Stimulated activated CD4-positive, alpha-beta T cell treated with anti-CD3 and anti-CD28 coated beads, TNF-alpha, amount 100 ng/mL, for 24 hours (primary cell): ENCODE measurements at places on chromosomes 1 and 21.

DNA sequence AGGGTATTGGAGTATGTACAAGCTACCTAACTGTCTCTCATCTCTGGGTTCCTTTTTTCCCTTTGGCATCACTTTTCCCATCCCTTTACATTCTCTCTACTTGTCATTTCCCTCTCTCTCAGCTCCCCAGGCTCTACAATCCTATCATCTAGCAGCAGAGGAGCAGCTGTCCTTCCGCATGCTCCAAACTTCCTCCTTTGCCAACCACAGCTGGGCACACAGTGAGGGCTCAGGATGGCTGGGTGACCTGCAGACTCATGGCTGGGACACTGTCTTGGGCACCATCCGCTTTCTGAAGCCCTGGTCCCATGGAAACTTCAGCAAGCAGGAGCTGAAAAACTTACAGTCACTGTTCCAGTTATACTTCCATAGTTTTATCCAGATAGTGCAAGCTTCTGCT is 561 bp downstream of the CD1E start:
- DNase-seq = no peak

GRCh38 chr1:111334169-111334568 is 43.5 kb downstream of the CHIA start:
- DNase-seq = no peak

GRCh38 chr1:183546427-183546826 is 43.8 kb downstream of the NCF2 start:
- no peak for DNase-seq

DNA sequence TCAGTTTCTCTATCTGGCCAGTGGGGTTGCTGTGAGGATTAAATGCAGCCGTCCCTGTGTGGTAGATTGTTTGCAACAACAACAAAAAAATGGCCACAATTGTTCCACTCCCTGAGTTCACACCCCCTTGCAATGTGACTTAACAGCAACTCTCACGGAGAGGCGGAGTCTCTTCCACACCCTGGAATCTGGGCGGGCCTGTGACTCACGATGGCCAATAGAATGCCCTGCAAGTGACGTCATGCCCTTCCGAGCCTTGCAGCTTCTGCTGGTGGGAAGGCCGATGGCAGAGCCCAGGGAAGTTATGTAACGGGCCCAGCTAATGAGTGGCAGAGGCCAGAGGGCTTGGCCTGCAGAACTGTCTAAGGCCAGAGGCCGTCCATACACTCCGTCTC is 87.9 kb downstream of the RIPK4 start:
- DNase-seq = no peak

DNA sequence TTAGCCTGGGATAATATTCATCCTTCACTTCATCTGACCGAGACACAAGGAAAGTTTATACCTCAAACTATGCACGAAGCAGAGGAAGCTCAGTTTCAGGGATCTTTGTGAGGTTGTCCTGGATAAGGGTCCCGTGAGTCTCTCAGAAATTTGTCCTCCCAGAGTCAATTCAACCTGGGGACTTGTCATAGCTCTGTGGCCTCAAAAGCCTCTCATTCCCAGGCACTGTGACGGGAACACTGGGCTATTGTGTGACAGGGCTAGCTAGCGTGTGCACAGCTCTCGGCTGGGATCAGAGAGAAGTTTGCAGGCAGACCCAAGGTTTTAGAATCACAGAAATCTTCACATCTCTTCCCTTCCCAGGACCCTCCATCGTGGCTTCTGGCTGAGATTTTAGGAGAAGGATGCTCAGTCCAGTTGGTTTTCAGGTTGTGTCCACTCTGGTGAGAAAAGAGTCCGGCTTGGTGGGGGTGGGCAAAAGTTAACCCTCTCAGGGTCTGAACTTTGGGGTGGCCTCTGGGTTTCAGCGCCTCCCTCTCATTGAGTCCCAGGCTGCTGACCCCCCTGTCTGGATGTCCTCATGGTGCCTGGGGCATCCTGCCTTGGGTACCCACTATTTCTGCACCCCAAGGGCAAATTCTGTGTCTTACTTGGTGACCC is 20.4 kb upstream of the LBR start:
- no peak for DNase-seq

DNA sequence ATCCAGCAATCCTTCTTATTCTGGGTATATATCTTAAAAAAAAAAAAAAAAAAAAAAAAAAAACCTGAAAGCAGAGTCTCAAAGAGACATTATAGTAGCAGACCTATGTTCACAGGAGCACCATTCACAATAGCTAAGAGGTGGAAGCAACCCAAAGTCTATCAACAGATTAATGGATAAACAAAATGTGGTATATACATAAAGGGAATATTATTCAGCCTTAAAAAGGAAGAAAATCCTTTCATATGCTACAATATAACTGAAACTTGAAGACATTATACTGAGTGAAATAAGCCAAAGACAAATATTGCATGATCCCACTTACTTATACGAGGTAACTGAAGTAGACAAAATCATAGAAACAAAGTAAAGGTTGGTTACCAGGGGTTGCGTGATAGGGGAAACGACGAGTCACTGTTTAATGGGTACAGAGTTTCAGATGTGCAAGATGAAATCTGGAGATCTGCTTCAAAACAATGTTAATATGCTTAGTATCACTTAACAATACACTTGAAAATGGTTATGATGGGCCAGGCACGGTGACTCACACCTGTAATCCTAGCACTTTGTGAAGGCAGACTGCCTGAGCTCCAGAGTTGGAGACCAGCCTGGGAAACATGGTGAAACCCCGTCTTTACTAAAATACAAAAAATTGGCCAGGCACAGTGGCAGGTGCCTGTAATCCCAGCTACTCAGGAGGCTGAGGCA is 29.5 kb downstream of the PIK3R3 start:
- DNase-seq = peak; percentile 5

DNA sequence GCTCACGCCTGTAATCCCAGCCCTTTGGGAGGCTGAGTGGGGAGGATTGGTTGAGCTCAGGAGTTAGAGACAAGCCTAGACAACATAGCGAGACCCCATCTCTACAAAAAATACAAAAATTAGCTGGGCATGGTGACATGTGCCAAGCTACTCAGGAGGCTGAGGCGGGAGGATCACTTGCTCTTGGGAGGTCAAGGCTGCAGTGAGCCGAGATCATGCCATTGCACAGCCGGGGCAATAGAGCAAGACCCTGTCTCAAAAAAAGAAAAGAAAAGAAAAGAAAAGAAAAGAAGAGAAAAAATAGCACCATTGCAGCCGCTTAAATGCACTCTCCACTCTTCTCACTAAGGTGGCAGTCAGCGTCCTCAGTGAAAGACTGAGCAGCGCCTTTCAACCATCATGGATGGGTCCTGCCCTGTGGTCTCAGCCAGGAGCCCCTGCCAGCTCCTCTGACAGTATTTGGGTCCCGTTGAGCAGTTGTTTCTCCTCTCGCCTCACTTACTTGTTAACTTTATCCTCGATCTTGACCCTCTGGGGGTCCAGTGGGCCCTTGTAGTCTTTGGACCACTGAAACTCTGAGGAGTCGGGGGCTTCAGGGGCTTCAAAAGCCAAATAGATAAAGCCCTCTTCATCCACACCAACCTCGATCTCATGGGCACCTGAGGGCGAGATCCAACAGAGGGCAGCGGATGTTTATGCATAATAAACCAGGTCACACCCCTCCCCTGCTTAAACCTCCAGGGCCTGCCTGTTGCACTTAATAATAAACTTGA is 36.9 kb downstream of the MYOM3 start:
- no peak for DNase-seq

DNA sequence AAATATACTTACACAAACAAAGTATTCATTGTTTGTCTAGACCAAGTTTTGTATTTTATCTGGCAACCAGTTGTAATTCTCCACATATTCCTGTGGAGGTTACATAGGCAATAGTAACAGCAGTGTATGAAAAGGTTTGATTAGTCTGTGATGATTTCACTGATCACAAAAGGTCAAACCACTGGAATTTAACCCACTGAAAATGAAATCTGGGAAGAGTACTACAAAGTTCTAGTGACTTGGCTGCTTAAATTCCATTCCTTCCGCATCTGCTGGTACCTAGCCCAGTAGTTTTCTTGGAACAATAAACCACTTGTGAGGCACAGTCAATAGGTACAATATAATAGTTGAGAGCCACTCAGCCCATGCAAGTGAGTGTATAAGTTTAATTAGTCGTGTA is 205.4 kb downstream of the NFIA start:
- DNase-seq = no peak

GRCh38 chr1:22739648-22740385 is 29.2 kb downstream of the EPHB2 start:
- no peak for DNase-seq

- DNase-seq = no peak
Measured at GRCh38 chr1:154581766-154582165, 14.2 kb downstream of the CHRNB2 start.

GRCh38 chr1:109379422-109379821 is 18.3 kb downstream of the SORT1 start:
- no peak for DNase-seq

DNA sequence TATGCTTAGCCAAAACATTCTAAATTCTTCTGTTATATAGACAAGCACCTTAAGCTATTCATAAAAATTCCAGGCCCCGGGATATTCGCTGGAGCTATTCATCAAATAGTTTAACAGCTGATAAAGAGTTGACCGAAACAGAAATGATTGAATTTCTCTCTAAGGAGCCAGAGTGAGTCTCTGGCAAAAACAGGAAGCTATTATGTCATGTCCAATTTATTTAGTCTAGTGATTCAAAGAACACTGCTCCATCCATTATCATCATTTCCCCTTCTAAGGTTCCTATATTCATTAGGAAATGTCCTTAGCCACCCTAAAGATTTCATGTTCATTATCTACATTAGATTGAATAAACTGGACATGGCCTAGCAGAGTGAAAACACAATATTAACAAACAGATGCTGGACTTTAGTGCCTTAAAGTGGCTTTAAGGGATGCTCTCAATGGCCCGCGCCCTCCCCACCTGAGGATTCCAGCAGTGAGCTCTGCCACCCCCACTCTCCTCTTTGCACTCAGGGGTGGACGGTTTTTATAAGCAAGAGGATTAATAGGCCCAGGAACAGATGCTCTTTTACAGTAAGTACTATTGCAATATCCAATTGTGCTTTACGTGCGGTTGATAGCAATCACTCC is 122.1 kb upstream of the RGS1 start:
- no peak for DNase-seq

DNA sequence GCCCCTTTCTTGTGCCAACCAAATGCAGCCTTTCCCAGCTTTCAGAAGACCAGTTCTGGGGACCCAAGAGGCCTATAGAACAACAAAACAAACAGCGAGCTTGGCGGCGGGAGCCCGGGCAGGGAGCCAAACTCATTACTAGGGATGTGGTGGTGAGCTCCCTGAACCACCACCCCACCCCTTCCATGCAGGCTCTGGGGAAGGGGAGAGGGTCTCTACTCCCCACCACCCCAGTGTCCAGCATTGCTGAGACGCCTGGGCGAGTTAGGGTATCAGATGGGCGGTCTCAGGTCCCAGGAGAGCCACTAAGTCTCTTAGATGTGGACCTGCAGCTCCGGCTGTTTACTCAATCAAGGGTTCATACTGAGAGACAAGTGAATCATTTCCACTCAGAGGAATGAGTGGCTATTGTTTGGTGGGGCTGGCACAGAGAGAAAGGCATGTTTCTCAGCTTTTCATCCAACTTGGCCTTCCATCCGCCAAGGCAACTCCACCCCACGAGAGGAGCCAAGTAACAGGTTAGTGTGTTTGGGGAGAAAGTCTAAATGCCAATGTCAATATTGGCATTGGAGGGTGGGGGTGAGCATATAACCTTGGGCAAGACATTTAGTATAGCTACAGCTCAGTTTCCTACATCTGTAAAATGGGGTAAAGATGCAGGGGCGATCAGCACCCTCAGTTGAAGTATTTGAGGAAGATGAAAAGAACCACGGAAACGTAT is 40.9 kb downstream of the PLXNA2 start:
- no peak for DNase-seq
